GM23248 (cell line): ENCODE measurements at places on chromosomes 5 and 9. TPM values are rescaled to one million over a fixed set of nuclear protein-coding genes. Genes with fewer than 3 reads are reported as not detected.

Gene PRRX2
- total RNA-seq: 145 and 169 TPM in 2 replicates

Gene ORM2
- total RNA-seq: not detected in 2 replicates

Gene SLC36A2
- total RNA-seq: not detected in 2 replicates

Gene CKMT2
- total RNA-seq: not detected in 2 replicates

Gene LEAP2
- total RNA-seq: 0.13 TPM in 1 of 2 replicates, not detected in the other

Gene ENHO
- total RNA-seq: not detected in 2 replicates

Gene TAS2R1
- not detected in 2 replicates for total RNA-seq

Gene NME5
- not detected in 2 replicates for total RNA-seq

Gene PCDHGB1
- 0.25 and 0.86 TPM in 2 replicates for total RNA-seq

Gene BAAT
- total RNA-seq: not detected in 2 replicates

Gene SLC25A2
- not detected in 2 replicates for total RNA-seq

Gene SOHLH1
- total RNA-seq: not detected in 2 replicates
